Transverse colon (tissue), 4 donors: ENCODE measurements at places on chromosomes 12 and 14.

- no peaks in the 10 kb centered on the region for H3K36me3 ChIP-seq
- no peaks in the 10 kb centered on the region for H3K27me3 ChIP-seq
- no peak overlapping the region for H3K4me3 ChIP-seq
- no peaks in the 10 kb centered on the region for H3K4me1 ChIP-seq
These were observed 82.9 kb upstream of the RIN3 start for GRCh38 chr14:92430686-92431085.

GRCh38 chr12:111761099-111761498 is 5.6 kb upstream of the ALDH2 start:
- no peaks in the 10 kb centered on the region for H3K27me3 ChIP-seq
- H3K4me3 ChIP-seq, result no peak overlapping the region
- H3K36me3 ChIP-seq, result no peaks in the 10 kb centered on the region
- no peak overlapping the region for H3K27ac ChIP-seq

DNA sequence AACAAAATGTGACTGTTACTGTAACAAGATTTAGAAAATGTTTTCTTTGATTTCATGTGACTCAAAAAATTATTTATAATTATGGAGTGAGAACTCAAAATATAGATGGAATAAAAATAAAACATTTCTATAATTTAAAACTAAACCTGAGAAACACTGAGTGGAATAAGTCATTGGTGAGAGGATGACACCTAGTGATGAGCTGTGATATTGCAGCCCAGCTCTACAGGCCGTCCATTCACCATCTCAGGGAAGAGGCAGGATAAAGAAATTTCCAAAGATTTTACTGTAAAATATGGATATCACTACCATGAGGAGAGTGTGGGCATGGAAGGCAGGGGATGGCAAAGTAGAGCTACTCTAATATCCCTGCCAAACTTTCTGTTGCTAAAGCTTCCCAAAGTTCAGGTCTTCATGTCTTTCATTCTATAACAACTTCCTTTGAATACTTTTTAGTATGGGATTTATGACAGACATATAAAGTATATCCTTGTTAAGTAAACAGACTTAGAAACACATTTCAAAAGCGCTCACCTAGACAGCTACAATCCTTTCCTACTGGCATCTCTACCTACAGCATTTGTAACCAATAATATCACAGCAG is 308.0 kb downstream of the ITPR2 start:
- H3K4me3 ChIP-seq, result no peak overlapping the region
- no peaks in the 10 kb centered on the region for H3K36me3 ChIP-seq
- H3K4me1 ChIP-seq, result no peaks in the 10 kb centered on the region
- H3K27me3 ChIP-seq, result no peaks in the 10 kb centered on the region
- H3K27ac ChIP-seq, result no peak overlapping the region

DNA sequence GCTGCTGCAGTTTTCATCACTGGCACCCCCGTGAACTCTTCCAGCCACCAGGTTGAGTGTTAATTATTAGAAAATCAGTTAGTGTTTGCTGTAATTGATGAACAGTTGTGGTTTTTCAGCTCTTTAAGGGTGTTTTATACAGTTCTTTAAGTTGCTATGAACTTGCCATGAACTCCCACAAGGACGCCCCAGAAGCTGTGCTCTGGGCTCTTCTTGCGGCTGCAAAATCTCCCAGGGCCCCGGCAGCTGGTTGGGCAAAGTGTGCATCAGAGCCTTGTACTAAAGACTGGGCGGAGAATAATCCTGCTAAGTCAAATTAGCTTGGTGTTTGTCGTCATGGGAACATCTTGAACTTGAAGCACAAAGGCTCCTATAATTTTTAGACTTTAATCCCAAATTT is 82.2 kb downstream of the EML1 start:
- H3K27ac ChIP-seq, result no peak overlapping the region
- peaks cover 5% of the 10 kb centered on the region for H3K4me1 ChIP-seq
- no peak overlapping the region for H3K4me3 ChIP-seq
- peaks cover 4% of the 10 kb centered on the region for H3K27me3 ChIP-seq

- no peak overlapping the region for H3K27ac ChIP-seq
- peaks cover 21% of the 10 kb centered on the region for H3K4me1 ChIP-seq
- no peaks in the 10 kb centered on the region for H3K27me3 ChIP-seq
- DNase-seq, result no peak
These were observed 126.4 kb downstream of the ATP23 start for GRCh38 chr12:58067610-58068387.
